ENCODE measurements at places on chromosomes 6 and 20.

- no peak for DNase-seq
Observed at GRCh38 chr6:44715188-44715587, 327.7 kb downstream of the CDC5L start.

GRCh38 chr6:136696238-136696637 is 96.0 kb downstream of the MAP3K5 start:
- DNase-seq: no peak

DNA sequence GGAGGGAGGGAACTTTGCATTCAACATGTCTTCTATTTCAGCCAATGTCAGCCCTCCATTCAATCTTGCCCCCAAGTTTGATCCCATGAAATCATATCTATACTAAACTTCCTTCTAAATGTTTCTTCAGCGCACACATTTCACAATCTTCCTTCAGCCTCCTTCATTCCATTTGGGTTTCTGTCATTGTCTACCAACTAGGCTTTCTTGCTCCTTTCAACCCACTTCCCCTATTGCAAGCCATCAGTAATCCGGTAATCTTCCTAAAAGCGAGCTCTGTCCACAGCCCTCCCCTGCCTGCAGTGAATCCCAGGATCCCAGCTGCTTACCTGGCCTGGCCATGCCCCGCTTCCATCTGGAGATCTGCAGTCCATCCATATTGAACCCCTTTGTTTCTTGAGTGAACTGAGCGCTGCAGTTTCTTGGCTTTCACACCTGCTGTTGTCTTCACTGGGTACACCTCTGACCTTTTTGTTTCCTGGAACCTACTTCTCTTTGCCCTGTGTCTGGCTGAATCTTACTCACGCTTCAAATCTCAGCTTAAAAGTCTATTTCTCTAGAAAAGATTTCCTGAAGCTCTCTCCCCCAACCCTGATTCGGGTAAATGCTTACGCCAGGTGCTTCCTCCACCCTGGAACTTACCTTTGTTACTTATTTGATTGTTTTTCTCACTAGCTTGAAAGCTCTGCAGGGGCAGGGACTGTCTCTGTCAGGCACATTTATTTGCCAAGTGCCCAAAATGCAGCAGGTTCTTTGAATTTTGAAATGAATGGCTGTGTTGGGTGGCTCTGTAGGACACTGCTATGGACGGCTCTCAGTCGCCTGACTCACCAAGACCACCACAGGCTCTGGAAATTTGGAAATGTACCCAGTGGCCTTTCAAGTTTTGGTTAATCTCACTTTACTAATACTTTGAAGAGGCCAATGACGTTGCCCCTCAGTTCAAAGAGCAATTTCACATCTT is 50.3 kb downstream of the ADTRP start:
- no peak for DNase-seq

GRCh38 chr20:23063581-23063980 is 14.1 kb upstream of the THBD start:
- DNase-seq: no peak

DNA sequence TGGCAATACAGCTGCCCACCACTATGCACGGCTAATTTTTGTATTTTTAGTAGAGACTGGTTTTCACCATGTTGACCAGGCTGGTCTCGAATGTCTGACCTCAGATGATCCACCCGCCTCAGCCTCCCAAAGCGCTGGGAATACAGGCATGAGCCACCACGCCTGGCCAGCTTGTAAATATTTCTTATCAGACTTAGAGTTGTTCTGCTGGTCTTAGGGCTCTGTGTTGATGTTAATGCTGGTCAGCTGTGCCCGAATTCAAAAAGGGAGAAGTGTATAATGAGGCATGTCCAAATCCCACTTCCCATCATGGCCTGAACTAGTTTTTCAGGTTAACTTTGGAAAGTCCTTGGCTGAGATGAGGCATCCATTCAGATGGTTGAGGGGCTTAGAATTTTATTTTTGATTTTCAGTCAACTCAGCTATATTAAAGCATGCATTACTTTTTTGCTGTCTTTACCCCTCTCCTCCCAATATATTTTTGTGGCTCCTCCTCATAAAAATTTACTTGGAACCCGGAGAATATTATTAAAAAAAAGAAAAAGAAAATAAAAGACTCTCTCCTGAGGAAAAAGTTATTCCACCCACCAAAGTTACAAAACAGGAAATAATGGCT is 47.7 kb downstream of the ADAT2 start:
- no peak for DNase-seq

- no peak for DNase-seq
Observed at GRCh38 chr6:70412252-70413113, 825 bp upstream of the FAM135A start.

GRCh38 chr20:18496042-18496441 is 983 bp downstream of the RBBP9 start:
- no peak for DNase-seq

DNA sequence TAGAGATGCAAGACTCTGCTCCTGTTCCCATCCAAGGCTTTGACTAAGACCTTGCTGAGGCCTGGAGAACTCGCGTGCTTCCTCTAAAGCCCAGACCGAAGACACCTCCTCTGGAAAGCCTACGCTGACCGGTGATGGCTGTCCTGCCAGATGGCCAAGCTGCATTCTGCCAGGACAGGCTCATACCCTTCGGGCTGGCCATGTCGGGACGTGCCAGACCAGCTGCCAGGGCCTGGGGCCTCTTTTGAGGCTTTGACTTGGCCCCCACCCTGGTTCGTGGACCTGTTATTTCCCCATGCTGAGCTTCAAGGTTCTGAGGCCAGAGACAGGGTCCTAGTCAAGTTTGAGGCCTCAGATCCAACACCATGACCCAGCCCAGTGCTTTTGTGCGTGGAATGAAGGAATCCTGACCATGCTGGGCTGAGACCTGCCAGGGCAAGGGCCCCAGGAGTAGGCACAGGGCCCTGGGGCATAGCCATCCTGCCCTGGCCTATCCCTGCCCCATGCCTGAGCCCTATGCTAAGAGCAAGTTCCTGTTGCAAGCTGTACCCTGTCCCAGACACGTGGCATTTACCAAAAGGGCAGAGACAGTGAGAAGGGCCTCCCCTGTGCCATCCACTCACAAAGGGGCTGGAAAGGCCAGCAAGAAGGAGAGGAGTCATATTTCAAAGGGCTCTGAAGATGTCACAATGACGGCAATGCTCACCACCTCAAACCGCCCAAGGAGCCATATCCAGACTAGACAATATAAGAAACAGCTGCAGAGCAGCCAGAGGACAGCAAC is 42.8 kb downstream of the MRPL14 start:
- DNase-seq: no peak

- DNase-seq: no peak
Observed at GRCh38 chr20:33359399-33360261, 41.7 kb downstream of the CDK5RAP1 start.

GRCh38 chr6:154403788-154404187 is 47.2 kb upstream of the IPCEF1 start:
- no peak for DNase-seq

- DNase-seq: peak; percentile 9
Observed at GRCh38 chr6:95572098-95572497, 5.2 kb upstream of the MANEA start.

GRCh38 chr6:26156850-26157250 is 69.6 kb downstream of the HFE start:
- no peak for DNase-seq

GRCh38 chr20:382291-383115 is 1.9 kb downstream of the TRIB3 start:
- DNase-seq: no peak

GRCh38 chr20:51331481-51331880 is 211.0 kb downstream of the NFATC2 start:
- DNase-seq: no peak

- DNase-seq: no peak
Observed at GRCh38 chr6:66940003-66940402, 1233.0 kb upstream of the EYS start.

- DNase-seq: no peak
Observed at GRCh38 chr6:95439741-95440140, 137.6 kb upstream of the MANEA start.

DNA sequence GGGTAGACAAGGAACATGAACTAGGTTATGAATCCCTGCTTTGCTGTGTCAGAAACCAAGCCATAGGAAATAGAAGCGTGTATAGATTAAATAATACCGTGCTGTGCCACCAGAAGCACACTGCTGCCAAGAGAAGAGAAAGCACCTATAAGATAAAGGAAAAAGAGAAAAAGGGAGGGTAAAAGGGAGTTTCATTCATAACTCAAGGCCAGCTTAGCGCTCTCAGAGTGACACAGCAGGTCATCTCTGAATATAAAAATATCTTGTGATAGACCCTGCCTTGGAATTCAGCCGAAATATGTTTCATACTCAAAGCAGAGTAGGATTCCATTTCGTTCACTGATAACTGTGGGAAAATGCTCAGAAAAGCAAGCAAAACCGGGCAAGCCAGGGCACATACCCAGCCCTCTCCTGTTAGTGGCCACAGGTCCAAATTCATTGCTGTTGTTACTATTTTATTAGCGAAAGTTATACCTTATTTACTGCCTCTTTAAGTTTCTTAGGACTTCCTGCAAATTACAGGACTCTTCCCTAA is 8.7 kb downstream of the JAG1 start:
- no peak for DNase-seq

DNA sequence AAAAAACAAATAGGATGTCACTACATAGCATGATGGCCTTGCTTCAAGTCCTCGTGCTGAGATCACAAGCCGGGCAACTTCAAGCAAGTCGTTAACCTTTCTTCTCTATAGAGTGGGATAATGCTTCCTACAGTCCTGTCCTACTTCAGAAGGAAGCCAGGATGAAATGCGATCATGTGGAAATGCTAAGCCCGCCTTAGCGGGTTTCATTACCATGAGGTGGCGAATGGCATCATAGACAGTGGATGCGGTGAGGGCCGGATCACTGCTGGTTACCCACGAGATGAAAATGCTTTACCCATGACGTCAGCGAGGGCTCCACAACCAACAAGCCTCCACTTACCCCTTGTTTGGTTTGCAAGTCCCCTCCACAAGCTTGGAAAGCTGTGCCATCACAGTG is 206.4 kb downstream of the TBXT start:
- DNase-seq: no peak

GRCh38 chr6:16514249-16514648 is 247.0 kb downstream of the ATXN1 start:
- DNase-seq: peak; percentile 26

GRCh38 chr20:23358563-23358906 is 3.4 kb upstream of the GZF1 start:
- DNase-seq: no peak

GRCh38 chr6:111534231-111534751 is 51.3 kb upstream of the REV3L start:
- DNase-seq: no peak

GRCh38 chr6:142378138-142378875 is 76.5 kb downstream of the ADGRG6 start:
- DNase-seq: peak; percentile 42

GRCh38 chr6:73699676-73700459 is 3.9 kb downstream of the CD109 start:
- DNase-seq: no peak

DNA sequence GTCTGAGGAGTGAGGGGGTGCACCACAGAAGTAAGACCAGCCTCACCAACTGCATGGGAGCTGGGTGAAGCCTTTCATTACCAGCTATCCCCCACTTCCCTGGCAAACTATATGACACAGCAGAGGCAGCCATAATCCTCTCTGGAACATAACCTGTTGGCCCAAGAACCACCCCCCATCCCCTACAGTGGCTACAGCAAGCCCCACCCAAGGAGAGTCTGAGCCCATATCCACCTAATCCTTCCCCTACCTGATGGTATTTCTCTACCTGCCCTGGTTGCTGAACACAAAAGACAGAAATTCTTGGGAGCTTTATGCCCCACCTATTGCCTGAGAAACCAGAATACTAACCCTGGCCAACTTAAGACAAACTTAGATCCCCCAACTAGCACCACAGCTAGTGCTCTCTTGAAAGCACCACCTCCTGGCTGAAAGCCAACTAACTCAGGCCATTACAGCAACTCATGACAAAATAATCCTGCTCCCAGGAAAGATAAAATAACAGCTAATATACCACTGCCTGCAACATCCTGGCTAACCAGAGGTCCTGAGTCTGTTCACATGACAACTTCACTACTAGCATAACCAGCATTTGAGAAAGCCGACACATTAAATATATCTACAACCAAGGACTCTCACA is 11.2 kb downstream of the RNGTT start:
- DNase-seq: no peak

DNA sequence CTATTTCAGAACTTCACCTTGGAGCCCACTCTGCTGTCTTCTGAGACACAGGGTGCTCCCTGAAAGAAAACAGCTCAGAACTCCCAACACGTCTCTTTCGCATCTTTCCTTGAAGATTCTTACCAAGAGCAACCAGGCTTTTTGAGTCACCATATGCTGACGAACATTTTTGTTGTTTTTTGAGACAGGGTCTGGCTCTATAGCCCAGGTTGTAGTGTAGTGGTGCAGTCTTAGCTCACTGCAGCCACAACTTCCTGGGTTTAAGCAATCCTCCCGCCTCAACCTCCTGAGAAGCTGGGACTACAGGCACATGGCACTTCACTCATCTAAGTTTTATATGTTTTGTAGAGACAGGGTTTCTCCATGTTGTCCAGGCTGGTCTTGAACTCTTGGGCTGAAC is 68.5 kb downstream of the TRMT11 start:
- no peak for DNase-seq

DNA sequence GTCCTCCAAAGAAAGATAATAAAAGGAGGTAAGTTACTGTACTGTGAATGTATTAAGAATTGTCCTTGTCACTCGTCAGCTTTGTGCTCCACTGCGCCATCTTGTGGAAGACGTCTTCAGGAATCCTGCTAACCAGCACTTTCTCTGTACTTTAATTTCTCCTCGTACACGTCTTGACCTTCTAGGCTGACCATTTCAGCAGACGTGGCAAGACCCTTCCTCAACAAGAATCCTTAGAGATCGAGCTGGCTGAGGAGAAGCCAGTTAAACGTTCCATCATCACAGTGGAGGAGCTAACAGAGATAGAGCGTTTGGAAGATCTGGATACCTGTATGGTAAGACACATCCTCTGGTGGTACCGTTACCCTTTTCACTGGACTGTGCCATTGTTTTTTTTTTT is 95.5 kb upstream of the SCGN start:
- DNase-seq: peak; percentile 20

- no peak for DNase-seq
Observed at GRCh38 chr6:154289818-154290508, 66.6 kb downstream of the IPCEF1 start.

- DNase-seq: no peak
Observed at GRCh38 chr6:1689141-1689540, 79.4 kb downstream of the FOXC1 start.

- DNase-seq: no peak
Observed at GRCh38 chr6:135254471-135254870, 73.4 kb downstream of the MYB start.

- DNase-seq: no peak
Observed at GRCh38 chr6:89434954-89435353, 2.0 kb downstream of the ANKRD6 start.

GRCh38 chr20:18250217-18250616 is 38.1 kb upstream of the ZNF133 start:
- DNase-seq: no peak

- DNase-seq: no peak
Observed at GRCh38 chr20:37714978-37715672, 21.3 kb downstream of the CTNNBL1 start.

DNA sequence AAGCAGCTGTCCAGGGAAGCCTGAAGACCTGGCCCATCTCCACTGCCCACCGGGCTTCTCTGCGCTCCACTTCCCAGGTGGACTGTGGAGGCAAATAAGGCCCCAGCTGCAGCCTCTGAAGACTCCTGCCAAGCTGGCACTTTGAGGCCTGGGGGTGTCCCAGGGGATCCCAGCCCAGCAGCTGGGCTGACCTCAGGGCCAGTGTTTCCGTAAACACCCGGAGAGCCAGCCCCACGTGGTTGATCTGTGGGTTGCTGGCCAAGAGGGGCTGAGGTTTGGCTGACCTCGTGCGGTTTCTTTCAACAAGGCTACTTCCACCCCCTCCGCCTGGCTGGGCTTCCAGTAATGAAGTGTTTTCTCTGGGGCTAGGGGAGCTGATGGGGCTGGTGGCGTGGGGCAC is 12.4 kb upstream of the CCN5 start:
- no peak for DNase-seq
